NCI-H1436 treated with DMSO at 0.1 percent for 48 hours (cell line): ENCODE measurements at places on chromosomes 6 and 20.

DNA sequence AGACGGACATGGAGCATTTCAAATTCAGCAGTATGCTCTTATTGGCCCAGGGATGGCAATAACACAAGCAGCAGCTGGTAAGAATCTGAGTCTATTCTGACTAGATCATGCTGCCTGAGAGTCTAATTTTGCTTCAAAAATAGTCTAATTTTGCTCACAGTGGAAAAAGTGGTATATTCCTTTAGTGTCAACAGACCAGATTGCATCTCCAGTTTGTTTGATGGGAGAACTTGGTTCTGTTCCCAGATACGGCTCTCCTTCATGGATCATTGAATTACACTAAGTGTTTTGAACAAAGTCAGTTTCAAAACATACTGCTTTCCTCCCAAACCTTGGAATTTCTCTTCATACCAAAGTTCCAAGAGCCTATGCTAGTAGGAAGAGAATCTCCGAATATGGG is 586.1 kb downstream of the RNF144B start:
- DNase-seq: no peak

DNA sequence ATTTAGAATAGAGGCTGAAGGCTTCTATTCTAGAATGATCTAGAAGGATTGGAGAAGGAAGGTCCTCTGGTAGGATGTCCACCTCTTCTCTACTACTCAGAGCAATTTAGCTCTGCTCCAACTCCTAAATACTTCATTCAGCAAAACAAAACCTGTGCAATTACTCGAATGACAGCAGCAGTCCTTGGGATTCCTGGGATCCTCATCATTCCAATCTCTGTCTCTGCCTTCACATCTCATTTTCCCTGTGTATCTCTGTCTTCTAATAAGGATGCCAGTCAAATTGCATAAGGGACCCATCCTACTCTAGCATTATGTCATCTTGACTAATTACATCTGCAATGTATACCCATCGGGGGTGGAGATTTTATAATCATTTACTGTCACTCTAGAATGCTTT is 5.5 kb upstream of the AIG1 start:
- no peak for DNase-seq

GRCh38 chr20:35821807-35822242 is 50.0 kb downstream of the PHF20 start:
- DNase-seq: no peak

DNA sequence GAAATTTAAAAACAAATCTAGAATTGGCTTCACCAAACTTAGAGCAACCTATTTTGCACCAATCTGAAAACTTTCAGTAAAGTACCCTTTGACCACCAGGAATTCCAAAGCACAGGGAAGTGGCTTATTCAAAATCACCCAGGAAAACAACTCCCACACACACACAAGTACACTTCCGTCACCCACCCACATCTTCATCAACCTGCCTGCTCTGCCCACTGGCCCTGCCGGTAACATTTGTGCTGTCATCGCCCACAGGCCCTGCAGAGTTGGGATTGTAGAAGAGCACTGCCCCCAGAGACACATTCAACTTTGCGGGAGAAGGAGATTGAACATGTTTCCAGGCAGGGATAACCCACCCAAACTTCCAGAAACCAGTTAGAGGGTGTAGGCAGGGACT is 19.3 kb upstream of the SCML4 start:
- no peak for DNase-seq

DNA sequence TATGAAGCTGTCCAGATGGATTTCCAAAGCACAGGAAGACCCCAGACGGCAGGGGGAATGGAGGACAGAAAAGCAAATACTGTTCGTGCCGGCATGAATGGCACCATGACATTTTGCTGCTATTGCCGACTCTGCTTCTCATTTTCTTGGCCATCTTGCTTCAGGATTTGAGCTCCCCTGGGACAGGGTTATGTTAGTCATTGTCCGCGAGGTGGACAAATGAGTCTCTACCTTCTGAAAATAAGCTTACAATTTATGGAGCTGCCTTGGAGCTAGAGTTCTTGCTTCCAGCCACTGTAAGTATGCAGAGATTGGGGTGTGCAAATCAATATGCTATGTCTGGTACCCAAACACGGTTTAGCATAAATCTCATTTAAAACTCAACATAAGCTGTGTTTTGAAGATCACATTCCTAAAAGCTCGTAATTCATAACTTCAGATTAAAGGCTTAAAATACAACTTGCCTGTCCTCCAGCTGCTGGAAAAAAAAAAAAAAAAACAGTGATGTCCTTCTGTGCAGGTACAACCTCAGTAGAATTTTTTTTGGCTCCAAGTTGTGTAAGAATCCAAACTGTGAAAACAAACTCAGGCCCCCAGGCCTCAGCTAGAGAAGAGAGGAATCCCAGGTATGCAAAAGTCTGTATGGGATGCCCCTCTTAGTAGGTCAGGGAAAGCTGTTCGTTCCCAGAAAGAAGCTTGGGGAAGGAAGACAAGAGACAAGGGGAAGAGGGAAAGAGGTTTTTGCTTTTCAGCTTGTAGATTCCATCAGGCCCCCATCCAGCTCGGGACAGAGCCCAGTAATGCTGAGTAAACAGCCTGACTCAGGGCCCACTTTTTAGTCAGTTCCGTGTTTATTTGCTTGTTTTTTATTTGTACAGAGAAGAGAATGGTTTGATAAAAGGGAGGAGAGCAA is 184.2 kb upstream of the FOXA2 start:
- no peak for DNase-seq

GRCh38 chr6:21305893-21306332 is 287.6 kb upstream of the SOX4 start:
- no peak for DNase-seq

DNA sequence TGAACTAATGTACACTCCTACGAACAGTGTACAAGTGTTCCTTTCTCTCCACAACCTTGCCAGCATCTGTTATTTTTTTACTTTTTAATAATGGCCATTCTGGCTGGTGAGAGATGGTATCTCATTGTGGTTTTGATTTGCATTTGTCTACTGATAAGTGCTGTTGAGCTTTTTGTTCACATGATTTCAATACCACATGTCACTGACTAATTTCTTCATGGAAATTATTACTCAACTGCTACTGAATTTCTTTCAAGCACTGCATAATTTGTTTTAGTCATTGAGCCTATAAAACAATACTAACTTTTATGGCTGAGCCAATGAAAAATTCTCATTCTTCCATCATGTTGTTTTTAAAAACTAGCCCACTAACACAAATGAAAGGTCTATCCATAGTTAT is 115.4 kb downstream of the FRK start:
- DNase-seq: no peak

DNA sequence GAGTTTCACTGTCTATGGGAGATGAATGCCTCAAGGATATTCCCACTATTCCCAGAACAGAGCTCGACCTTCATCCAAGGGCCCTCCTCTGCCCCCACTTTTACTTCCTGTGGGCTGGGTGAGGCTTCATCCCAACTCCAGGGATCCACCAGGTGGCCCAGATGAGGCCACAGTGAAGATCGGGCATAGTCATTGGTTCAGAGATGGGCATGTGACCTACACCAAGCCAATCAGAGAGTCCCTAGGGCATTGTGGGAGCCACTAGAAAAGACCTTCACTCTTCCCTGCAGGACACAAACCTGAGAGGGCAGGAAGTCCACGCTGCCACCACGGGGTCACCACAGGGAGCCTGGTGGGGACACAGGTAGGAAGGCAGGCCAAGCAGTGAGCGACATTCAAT is 72.9 kb upstream of the SLC22A16 start:
- DNase-seq: no peak

DNA sequence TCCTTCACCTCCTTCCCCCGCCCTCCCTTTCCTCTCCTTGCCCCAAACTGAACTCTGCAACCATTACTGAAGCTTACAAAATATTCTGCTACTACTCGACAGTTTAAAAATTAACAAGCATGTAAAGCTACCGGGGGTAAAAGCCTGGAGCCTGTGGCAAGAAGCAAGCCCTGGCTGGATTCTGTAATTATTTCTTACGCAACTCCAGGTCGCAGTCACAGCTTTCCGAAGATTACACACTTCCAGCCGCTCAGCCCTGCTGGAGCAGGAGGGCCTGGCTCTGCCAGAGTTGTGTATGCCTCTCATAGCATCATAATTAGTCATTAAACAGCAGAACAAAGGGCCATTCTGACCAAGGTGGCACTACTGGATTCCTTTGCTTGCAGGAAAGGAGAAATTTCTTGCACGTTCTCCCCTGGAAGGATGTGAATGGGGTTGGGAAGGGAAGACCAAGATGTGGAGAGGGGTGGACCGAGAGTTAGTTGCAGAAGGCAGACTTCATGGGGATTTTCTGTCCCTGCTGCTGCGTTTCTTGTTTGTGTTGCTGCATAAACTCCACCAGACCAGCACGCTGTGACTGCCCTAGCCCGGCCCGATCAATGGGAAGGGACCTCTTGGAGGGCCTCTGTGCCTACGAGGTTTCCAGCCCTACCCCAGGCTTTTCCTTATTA is 23.6 kb downstream of the FOXQ1 start:
- DNase-seq: no peak

- DNase-seq: no peak
Measured at GRCh38 chr6:144583614-144583954, 298.4 kb downstream of the UTRN start.

DNA sequence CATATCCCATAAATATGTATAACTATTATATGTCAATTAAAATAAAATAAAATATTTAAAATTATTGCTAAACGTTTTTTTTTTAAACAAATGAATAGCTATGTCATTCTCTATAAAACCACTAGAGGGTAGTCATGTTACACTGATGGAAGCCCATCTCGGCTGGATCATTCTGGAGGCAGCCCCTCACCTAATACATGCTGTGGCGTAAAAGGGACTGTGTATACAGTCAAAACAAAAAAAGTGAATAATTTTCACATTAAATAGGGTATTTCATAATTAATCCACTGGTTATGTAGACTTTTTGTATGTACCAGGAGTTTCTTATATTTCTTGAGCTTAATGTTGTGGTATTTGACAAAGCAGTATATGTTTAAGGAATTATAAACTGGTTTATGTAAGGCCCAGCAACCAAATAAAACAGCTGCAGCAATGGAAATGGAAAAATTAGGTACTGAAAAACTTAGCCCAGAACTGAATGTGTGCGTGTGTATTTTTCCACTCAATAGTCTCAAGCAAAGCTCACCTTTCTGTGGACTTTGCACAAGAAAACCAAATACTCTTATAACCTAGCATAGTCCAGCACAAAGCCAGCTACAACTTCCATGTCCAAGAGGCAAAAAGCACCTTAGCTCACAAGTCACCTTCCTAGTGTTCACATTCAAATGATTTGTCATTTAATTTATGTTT is 81.7 kb downstream of the COL9A1 start:
- no peak for DNase-seq

- DNase-seq: no peak
Measured at GRCh38 chr20:25464501-25465242, 57.2 kb downstream of the GINS1 start.

- DNase-seq: no peak
Measured at GRCh38 chr6:75201901-75202672, 3.8 kb downstream of the COL12A1 start.

DNA sequence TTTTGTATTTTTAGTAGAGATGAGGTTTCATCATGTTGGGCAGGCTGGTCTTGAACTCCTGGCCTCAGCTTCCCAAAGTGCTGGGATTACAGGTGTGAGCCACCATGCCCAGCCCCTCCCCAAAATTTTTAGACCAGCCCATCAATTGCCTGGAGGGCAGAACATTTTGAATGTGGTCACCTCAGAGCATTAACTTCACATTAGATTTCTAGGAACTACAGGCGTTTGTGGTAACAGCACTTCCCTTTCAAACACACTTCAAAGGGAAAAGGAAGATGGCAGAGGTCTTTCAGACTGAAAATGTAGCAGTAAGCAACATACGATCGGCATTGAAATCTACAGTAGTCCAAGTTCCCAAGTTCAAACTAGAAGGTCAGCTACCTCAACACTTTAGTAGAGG is 12.3 kb upstream of the SLA2 start:
- DNase-seq: no peak

DNA sequence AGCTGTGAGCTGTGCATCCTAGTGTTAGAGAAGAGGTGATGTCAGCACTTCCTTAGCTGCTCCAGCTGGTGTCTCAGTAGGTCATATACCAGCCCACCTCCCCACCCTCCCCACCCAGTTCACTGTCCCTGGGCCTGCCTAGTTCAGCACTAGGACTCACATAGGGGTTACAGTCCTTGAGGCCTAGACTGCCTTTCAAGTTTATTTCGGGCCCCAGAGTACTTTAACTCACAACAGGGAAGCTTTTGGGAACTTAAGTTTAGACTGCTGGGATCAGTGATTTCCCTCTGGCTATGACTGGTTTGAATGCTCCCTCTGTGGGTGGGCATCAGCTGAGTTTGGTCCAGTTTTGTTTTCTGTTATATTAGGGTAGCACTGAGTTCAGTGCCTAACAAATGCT is 139.2 kb upstream of the MMS22L start:
- no peak for DNase-seq
